ENCODE measurements at places on chromosomes 1 and 21.

DNA sequence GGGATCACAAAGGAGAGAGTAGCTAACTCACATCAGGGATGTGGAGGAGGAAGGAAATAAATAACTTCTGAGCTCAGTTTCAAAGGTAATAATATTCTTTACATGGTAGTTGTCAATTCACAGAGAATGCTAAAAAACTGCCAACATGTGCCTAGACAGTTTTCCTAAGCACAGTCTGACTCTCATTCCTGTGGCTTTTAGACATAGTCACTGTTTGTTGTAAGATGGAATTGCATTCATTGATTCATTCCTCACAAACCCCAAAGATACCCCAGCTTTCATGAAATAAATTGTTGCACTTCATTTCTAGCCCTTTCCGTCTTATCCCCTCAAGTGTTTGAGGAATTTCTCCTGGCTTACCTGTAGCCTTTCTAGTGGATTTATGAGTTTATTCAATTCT, 263.9 kb downstream of the NTNG1 start:
- DNase-seq: no peak

DNA sequence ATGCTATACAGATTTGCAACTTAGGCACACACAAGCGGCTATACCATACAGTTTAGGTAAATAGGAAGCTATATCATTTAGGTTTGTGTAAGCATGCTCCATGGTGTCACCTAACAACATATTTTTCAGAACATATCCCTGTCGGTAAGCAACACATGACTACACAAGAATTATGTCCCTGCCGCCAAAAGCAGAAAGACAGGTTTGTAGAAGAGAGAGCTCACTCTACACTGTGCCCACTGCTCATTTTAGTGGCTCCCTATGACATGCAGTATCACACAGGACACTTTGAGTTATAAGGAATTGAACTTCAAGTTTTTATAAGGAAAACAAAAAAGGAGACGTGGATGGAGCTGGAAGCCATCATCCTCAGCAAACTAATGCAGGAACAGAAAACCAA, 132.5 kb upstream of the KAZN start:
- no peak for DNase-seq

DNA sequence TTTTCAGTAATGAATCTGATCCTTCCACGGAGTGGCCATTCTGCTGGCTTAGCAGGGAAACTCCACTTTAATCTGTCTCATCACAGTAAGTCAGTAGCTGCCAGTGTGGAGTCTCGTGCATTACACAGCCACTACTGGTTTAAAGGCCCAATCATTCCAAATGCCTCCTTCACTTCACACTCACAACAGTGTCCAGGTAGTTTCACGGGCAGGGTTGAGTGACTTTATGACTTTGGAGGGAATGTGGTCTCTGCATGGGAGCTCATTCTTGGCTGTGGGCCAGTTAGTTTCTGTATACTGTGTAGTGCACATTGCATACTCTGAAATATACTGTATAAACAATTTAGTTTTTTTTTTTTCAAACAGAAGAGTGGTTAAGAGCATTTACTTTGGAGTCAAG, 34.6 kb upstream of the C1orf87 start:
- no peak for DNase-seq

GRCh38 chr21:38986806-38987632, 181.3 kb downstream of the ETS2 start:
- no peak for DNase-seq

Data from OCI-LY7 (cell line).